T-helper 17 cell (primary cell): ENCODE measurements at places on chromosomes 13 and 19. TPM values are rescaled to one million over a fixed set of nuclear protein-coding genes. Genes with fewer than 3 reads are reported as not detected.

- no peak for DNase-seq
Observed at GRCh38 chr13:29936051-29936813, 85.8 kb upstream of the UBL3 start.

UPF1 gene
- 143 TPM for total RNA-seq

DNA sequence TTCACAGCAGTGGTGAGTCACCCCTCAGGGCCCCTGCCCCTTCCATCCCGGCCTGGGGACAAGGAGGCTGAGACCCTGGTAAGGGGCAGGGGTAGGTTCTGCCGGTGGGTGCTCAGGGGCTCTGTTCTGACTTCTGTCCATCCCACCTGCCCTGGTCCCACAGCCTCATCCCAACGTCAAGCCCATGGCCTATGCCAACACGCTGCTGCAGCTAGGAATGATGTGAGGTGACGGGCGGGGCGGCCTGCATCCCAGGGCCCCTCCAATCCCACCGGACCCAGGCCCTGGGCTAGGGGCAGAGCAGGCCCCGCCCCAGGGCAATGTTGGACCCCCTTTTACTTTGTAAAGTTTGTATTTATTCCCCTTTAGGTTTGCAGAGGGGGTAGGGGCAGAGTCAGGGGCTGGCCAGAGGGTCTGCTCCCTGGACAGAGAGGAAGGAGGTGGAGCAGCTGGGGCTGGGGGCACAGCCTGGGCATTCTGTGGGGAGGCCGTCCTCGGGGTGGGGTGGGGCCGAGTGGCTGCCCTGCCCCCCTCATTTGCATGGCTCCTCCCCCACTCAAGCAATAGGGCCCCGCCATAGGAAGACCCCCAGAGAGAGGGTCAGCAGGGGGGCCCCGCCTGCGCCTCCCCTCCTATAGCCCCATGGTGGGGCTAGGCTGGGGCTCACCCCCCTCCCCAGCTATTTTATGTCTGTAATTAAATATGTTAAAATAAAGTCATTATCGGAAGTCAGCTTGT lies 23.1 kb downstream of the CCDC8 start:
- no peak for DNase-seq

DNA sequence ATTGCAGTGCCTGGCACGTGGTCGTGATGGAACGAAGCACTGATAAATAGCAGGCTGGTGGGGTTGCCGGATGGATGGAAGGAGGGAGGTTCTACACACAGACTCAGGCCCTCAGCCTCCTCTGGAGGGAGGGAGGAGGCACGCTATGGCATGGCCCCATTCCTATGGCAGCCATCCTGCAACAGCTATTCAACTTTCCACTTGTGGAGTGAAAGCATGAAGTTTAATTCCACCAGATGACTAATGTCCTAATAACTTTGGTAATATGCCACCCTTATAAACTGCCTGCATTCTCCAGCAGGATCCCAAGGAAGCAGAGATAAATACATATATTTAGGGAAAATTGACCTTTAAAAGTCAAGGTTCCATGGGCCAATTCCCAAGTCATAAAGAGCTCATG lies 92.4 kb downstream of the KL start:
- DNase-seq: no peak

GRCh38 chr19:50457300-50457699 lies 19.0 kb upstream of the EMC10 start:
- no peak for DNase-seq
